ENCODE measurements at places on chromosomes 6 and 20.

DNA sequence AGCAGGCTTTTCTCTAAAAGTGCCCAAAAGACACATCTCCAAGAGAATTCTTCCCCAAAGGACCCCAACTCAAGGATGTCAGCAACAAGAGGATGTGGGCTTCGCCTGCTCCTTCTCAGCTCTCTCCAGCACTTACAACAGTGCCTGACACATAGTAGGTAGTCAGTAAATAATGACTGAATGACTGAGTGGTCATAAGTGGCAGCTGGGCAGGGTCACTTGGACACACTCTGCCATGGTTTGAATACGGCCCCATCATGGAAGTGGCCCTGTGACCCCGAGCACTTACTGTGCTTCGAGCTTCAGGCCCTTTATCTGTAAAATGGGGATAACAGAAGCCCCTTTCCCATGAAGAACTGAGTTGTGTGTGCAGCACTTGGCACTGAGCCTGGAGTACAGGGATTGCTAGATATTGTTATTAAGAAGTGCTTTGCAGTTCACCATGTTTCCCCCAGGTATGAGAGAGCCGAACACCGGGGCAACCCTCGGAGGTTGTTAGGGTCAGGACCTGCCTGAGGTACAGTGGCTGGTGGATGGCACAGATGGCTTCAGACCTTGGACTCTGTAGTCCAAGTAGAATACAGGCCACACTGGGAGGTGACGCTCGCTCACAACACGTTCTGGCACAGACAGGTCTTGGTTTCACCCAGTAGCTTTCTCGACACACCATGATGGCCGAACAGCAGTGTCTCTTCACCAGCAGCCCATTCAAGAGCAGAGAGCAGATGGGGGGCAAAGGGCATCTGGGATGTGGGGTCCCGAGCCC is 56.0 kb downstream of the NOL4L start:
- no peak for DNase-seq

- DNase-seq = no peak
Measured at GRCh38 chr6:38187811-38188590, 368.5 kb downstream of the ZFAND3 start.

DNA sequence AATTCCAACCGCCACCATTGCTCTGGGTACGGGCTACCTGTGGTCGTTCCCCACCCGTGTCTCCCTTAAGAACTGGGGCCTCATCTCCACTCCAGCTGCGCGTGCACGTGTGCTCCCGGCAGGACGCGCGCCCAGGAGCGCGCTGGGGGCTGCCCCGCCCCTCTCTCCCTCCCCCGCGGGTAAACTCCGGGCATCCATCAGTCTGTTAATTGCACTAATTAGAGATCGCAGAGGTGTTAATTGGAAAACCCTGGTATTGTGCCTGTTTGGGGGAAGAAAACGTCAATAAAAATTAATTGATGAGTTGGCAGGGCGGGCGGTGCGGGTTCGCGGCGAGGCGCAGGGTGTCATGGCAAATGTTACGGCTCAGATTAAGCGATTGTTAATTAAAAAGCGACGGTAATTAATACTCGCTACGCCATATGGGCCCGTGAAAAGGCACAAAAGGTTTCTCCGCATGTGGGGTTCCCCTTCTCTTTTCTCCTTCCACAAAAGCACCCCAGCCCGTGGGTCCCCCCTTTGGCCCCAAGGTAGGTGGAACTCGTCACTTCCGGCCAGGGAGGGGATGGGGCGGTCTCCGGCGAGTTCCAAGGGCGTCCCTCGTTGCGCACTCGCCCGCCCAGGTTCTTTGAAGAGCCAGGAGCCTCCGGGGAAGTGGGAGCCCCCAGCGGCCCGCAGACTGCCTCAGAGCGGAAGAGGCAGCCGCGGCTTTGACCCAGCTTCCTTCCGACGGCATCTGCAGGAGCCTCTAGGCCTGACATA is 14.4 kb downstream of the FOXP4 start:
- peak; percentile 77 for DNase-seq

- no peak for DNase-seq
Measured at GRCh38 chr6:37022135-37022863, 16.8 kb downstream of the FGD2 start.

- DNase-seq = peak; percentile 76
Measured at GRCh38 chr6:157110607-157111006, 212.7 kb downstream of the TMEM242 start.
